LHCN-M2 (cell line): ENCODE measurements at places on chromosomes 1 and 21. TPM values are rescaled to one million over a fixed set of nuclear protein-coding genes. Genes with fewer than 3 reads are reported as not detected.

Gene AKR7A2
- 193 and 253 TPM in 2 replicates for total RNA-seq

DNA sequence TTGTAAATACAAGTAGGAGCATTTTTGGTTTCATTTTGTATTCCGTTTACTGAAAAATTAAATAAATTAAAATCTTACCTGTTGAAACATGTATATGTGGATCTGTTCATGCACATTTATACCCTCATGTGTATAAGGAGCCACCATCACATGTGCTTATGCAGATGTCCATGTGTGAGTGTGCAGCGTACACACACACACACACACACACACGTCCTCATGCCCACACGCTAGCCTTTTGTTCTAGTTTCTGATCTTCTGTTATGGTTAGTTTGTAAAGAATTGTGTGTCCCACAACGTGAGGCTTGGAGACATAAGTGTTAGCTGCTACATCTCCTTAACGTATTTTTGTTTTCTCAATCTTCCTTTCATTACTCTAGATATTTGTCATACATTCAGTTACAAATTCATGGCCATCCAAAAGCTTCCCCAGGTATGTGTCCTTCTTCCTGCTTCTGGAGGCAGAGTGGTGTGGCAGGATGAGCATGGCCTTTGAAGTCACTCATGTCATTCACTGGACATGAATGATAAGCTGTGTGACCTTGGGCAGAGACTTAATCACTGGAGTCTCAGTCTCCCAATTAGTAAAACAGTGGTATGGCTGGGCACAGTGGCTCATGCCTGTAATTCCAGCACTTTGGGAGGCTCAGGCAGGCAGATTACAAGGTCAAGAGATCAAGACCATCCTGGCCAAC, 54.6 kb downstream of the TENT5C start:
- no peak for DNase-seq

DNA sequence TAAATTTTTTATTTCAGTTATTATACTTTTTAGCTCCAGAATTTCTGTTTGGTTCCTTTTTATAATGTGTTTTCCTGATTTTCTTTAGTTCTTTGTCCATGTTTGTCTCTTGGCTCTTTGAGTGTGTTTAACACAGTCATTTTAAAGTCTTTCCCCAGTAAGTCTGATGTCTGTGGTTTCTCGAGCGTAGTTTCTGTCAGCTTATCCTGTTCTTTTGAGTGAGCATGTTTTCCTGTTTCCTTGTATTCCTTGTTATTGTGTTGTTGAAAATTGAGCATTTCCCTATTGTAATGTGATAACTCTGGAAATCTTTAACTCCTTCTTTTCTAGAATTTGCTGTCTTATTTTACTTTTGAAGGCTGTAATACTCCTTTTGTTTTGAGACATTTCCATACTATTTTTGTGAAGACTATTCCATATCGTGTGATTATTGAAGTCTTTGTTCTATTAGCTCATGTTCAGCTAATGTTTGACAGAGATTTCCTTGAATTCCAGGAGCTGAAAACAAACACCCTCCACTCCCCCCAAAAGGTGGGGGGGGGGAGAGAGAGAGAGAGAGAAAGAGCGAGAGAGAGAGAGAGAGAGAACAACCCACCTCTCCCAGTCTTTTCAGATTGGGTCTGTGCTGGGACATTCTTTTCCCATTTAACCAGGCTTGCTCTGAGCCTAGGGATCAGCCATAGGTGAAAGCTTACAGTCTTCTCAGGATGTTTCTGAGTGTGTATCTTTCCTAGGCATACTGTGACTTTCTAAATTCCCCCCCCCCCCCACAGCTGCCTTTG, 38.3 kb downstream of the SDCCAG8 start:
- no peak for DNase-seq

- DNase-seq: no peak
Observed at GRCh38 chr1:206109718-206110117, 7.5 kb downstream of the AVPR1B start.

DNA sequence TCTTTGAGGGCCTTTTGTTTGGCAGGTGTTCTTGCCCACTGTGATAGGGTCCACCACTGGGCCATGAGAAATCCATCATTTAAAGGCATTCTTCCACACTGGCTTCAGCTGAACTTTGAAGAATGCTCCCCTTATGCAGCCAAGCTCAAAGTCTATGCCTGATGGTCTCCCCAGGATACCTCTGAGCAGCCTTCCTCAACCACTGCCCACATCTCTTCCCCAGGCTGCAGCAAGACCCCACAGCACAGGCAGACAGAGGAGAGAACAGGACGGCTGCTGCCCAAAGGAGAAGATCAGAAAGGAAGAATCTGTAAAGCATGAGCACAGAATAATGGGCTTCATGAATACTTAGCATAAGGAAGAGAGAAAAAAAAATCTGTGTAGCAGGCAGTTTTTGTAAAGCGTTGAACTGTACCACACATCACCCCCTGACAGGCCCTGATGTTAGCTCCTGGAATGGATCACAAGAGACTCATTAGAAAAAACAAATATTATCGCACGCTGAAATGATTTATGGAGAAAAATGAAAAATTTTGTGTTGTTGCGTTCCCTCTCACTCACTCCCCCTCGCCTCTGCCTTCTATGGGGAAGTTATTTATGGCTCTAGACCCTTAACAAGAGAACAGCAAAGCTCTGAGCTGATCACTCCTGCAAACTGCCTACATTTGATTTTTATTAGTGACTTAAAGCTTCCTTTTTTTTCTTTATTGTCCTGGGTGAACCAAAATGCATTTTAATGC, 134.1 kb downstream of the TMEM53 start:
- no peak for DNase-seq

DNA sequence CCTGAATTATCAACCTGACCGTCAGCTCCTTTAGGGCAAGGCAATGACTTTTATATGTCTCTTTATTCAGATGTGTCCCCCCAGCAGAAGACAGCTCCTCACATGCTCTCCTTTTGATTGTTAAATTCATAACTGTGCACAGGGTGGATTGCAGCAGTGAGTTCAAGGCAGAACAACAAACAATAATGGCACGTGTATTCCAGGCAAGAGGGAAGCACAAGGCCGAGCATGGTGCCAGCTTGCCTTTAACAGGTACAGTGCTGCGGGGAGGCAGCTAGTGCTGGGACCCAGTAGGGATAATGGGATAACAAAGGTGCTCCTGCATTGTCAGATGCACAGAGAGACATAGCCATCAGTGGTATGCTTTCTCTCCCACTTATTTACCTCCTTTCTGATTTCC, 248.4 kb downstream of the RHOU start:
- no peak for DNase-seq

GRCh38 chr1:240794046-240794843, 182.3 kb upstream of the GREM2 start:
- DNase-seq: no peak

- no peak for DNase-seq
Observed at GRCh38 chr1:244699741-244700140, 46.8 kb downstream of the DESI2 start.

Gene DDAH1
- 47.1 and 49.4 TPM in 2 replicates for total RNA-seq

DNA sequence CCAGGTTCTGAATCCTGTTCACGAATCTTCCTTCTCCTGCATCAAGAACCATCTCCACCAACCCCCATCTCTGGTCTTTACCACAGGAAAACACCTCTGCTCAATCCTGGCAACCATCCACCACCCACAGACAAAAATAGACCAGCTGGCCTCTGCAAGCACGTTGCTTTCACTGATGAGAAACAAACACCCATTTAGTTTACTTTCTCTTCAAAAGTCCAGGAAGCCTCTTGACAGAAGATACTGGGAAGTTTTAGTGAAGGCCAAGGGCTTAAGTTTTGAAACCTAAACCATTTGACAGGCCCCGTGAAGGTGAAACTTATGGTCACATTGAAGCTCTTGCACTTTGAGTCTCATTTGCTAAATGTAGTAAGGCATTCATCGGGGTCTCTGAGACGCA, 122.6 kb upstream of the PPP2R5A start:
- peak; percentile 73 for DNase-seq

GRCh38 chr1:244768804-244769203, 66.7 kb upstream of the COX20 start:
- DNase-seq: no peak

DNA sequence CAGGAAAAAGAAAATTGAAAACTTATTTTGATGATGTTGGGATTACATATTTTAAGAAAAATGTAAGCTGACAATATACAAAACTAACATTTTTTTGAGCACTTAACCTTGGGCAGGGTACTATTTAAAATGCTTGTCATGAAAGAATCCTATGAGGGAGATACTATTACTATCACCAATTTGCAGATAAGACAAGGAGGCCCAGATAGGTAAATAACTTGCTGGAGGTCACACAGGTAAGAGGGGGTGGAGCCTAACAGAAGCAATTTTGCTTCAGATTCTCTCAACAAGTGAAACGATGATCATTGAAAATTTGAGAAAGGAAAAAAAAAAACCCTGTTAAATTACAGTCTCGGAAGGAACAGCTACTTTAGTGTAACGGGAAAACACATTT, 1.2 kb downstream of the GART start:
- DNase-seq: no peak

Gene GMEB1
- 8.5 and 8.7 TPM in 2 replicates for total RNA-seq

DNA sequence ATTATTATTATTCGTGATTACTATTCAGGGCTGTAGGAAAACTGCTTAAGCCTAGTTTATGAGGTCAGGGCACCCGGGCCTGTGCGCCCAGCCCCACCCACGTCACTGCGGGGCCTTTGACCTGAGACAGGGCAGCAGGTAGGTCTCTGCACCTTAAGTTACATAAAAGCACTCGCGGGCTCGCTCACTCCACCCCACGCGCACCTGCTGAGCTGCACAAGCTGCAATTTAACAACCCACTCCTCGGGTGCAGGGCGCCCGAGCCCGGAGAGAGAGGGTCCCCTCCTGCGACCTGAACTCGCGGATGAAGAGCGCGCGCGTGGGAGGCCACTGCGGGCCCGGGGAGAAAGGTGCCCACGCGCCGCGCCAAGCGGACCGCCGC, 477 bp downstream of the ICMT start:
- DNase-seq: no peak

GRCh38 chr1:56585985-56586384, 6.6 kb upstream of the PLPP3 start:
- peak; percentile 23 for DNase-seq

- DNase-seq: no peak
Observed at GRCh38 chr1:46053734-46054133, 78.7 kb downstream of the PIK3R3 start.

DNA sequence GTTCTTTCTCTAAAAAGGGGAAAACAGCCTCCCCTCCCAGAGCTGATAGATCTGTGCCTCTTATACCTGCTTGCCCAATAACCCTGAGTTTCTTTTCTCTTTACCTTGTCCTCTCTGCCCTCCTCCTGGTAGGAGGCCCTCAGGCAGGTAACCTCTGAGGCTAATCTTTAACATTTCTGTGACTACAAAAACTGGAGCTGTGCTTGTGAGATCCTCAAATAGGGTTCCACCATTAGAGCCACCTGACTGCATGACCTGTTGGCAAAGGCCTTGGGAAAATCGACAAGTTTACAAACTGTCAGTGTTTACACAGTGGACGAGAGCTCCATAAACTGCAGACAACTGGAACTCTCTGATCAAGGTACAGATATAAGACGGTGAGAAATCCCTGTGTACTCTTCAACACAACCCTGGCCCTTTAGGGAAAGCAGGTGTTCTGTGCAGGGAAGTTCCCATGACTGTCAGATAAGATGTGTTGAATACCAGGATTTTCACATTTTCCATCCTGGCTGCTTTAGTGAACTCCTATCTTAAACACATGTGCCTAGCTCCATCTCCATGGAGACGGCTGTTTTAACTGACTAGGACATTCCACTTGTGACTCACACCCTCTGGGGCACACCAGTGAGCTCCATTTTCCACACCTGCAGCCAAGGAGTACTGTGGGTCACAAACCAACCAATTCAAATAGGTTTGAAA, 38.3 kb downstream of the ECE1 start:
- DNase-seq: peak; percentile 95

DNA sequence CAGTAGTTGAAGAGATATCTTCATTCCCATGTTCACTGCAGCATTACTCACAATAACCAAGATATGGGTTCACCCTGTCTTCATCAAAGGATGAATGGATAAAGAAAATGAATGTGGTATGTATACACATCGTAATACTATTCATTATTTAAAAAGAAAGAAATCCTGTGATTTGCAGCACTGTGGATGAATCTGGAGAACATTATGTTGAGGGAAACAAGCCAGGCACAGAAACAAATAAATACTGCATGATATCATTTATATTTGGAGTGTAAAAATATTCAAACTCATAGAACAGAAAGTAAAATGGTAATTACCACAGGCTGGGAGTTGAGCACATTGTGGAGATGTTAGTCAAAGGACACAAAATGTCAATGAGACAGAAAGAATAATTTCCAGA, 977.2 kb downstream of the AMY1C start:
- no peak for DNase-seq

Gene CFHR3
- total RNA-seq: 0.75 TPM in 1 of 2 replicates, not detected in the other

Gene AADACL3
- total RNA-seq: not detected in 2 replicates

DNA sequence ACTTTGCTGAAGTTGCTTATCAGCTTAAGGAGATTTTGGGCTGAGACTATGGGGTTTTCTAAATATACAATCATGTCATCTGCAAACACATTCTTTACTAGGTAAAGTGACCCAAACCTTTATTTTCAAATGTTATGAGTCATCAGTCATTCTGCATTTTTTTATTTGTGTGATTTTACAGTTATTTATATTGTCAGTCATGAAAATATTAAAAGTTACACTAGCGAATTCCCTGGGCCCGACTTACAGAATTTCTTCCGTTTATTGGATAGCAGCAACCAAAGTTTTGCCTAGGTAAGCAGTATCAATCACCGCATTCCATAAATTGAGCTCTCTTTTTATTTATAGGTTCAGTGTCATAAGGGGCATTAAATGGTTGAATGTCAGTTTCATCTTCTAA, 13.8 kb downstream of the OR2M5 start:
- no peak for DNase-seq

Gene FMO5
- total RNA-seq: 0.38 and 2.1 TPM in 2 replicates

Gene AGMAT
- total RNA-seq: 2.6 and 3.7 TPM in 2 replicates

Gene NIBAN1
- 0.06 TPM in 2 replicates for total RNA-seq

Gene LORICRIN
- not detected in 2 replicates for total RNA-seq

DNA sequence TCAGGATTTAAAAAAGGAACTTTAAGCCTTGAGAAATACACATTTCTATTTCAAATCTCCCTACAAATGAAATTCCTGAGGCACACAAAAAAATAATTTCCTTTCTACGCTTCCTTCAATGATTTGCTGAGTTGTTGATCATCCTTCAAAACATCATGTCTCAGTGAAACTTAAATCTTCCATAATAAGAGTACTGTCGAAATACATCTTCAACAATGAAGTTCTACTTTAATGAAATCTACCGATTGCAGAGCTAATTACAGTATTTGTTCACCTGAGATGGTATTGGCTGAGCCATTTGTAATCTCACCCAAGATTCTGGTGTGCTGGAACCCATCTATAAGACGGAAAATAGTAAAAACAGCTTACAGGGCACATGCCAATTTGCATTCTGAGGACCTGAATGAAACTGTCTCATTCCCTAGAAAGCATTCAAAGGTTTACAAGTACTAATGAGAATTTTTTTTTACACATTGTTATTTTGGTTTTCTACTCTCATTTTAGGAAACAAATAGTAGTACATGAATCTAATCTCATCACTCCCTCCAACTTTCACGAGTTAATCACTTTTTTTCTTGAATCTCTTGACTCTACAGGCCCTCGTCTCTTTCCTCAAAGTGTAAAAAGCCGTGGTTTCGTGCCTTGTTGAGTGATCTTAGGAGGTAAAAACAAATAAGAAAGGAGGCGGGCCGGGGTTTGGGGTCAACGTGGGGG, 1.1 kb downstream of the CHML start:
- DNase-seq: no peak
